NCI-H774 (cell line): ENCODE measurements at places on chromosomes 13 and 19.

DNA sequence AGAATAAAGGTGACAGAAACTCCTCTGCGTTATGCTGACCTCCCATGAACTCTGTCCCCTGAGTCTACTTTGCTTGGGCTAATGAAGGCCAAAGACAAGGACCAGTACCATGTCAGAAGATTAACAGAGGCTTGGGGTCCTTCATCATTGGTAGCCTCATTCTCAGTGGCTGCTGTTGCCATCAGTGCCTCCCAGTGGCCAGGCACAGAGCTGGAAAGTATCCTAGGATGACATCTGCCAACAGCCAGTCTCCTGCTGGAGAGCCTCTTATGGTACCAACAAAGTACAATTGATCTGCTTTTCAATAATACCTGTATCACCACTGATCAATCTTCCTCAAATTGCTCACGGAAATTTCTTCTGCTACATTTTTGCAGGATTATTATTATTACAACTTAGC lies 281.6 kb downstream of the DNAJC15 start:
- no peak for DNase-seq

DNA sequence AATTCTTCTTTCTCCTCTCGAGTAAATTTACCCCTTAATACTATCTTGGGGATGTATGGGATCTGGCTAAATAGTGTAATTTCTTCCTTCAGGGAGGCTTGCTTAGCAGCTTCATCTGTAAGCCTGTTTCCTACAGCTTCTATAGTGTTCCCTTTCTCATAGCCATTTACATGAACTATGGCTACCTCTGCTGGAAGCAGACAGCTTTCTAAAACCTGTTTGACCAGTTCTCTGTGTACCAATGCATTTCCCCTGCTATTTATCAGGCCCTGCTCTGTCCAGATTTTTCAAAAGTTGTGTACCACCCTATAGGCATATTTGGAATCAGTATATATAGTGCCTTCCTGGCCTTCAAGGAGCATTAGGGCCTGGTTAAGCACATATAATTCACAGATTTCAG lies 113.6 kb upstream of the PCDH9 start:
- DNase-seq, result peak; percentile 0

GRCh38 chr19:37874784-37875183 lies 31.6 kb downstream of the WDR87 start:
- no peak for DNase-seq

GRCh38 chr19:37127999-37128820 lies 44.3 kb downstream of the ZNF585A start:
- DNase-seq, result no peak

GRCh38 chr13:30023196-30023895 lies 172.9 kb upstream of the UBL3 start:
- no peak for DNase-seq
